ENCODE measurements at places on chromosomes 12 and 14. TPM values are rescaled to one million over a fixed set of nuclear protein-coding genes. Genes with fewer than 3 reads are reported as not detected.

Gene KRT75
- not detected for total RNA-seq

Gene CLEC1A
- 0.32 TPM for total RNA-seq

Gene CMAS
- total RNA-seq, result 27.2 TPM

Gene AREL1
- total RNA-seq, result 49.1 TPM

Gene WSCD2
- 0.13 TPM for total RNA-seq

Gene RDH12
- total RNA-seq, result not detected

Gene FGD6
- total RNA-seq, result 18.2 TPM

Gene ADAM21
- total RNA-seq, result 0.11 TPM

Gene KRT82
- not detected for total RNA-seq

Gene RIMBP2
- total RNA-seq, result 8.3 TPM

Gene TMEM63C
- total RNA-seq, result 7.7 TPM

Gene TNS2
- total RNA-seq, result 91.7 TPM

GRCh38 chr12:116483959-116484750, 75.0 kb upstream of the MAP1LC3B2 start:
- DNase-seq, result no peak

DNA sequence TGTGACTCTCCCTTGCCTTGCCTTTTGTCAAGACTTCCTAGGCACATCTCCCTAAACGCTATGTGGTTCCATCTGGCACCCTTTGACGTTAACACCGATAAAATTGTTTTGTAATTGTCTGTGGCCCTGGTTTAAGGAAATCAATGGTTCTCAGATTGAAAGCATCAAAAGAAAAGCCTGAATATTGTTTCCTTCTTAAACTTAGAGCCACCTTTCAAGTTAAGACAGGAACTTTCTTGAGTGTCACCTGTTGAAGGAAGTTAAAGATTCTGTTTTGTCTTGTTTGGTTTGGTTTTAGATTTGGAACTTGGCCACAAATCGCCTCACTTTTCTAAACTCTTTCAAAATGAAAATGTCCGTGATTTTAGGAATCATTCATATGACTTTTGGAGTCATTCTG, 14.8 kb upstream of the DNAH10 start:
- DNase-seq, result no peak

GRCh38 chr14:79658221-79658620, 553.1 kb downstream of the DIO2 start:
- no peak for DNase-seq

- DNase-seq, result no peak
Observed at GRCh38 chr12:91400271-91400670, 217.7 kb upstream of the DCN start.

GRCh38 chr14:71137536-71138447, 230.5 kb downstream of the PCNX1 start:
- DNase-seq, result no peak

DNA sequence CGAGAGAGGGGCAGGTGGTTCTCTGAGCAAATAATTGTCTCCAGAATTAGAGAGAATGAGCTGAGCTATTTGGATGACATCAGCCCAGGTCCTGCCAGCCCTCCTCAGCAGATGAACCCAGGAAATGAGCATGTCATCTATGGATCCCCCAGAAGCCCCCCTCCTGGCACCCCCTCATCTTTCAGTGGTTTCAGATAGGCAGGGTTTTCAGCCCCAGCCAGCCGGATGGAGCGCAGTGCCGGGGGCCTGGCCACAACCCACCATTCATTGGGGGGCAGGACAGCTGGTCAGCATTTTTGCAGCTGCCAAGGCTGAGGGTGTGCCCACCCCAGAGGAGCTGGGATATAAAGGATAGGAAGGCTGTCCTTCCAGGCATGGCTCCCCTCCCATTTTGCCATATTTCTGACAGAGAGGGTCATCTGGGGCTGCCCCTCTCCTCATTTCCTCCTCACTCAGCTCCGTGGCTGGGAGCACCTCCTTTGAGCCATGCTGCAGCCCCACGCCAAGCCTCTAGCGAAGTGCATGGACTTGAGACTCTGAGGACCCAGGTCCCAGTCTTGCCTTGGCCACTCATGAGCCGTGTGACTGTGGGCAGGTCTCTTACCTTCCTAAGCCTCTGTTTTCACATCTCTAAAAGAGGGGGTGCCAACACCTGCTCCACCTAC, 6.0 kb upstream of the KRT71 start:
- no peak for DNase-seq

DNA sequence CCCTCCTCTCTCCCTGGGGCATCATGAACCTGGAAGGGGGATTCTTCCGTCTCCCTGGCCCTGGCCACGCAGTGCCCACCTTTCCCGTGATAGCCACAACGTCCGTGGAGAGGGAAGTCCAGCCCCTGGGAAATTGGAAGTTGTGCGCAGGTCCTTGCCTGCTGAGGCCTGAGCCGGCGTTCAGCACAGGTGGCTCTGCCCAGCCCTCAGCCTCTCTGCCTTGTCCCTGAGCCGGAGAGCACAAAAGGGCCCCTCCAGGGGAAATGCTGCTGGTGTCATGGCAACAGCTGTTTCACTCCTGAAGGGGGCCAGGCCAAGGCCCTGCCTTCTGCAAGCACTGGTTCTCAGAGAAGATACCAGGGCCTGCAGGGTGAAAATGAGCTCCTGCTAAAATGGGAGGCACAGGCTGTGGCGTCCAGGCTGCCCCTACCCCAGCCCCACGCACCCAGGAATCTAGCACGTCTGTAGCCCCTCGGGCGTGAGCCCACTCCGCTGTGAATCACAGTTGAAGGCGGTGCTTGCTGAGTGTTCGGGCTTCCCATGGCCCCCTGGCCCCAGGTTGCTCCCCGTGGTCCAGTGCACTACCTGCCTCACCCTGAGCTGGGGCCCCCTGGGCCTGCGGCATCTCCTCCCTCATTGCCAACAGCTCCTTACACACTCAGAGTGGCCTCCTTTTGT, 149.4 kb downstream of the ADGRD1 start:
- peak; percentile 16 for DNase-seq

GRCh38 chr12:47807338-47807737, 12.4 kb downstream of the HDAC7 start:
- no peak for DNase-seq

- DNase-seq, result no peak
Observed at GRCh38 chr12:101939306-101939705, 61.9 kb downstream of the DRAM1 start.

DNA sequence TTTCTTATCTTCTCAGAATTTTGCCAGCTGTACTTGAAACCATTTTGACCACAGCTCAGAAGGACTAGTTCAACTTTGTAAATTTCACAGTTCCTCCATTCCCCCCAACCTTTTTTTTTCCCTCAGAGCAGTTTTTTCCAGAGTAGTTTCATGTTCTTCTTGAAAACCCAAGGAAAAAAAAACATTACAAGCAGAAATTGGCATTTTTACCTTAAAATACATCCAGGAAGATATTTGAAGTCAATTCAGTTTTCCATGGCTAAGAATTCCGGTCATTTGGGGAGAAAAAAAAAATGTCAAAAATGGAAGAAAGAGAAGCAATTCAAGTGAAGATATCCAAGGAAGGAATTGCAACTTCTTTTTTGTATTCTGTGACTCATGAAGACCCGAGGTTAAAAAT, 39.5 kb downstream of the SYNE2 start:
- DNase-seq, result no peak

- DNase-seq, result no peak
Observed at GRCh38 chr12:108738170-108738569, 6.9 kb upstream of the CORO1C start.

DNA sequence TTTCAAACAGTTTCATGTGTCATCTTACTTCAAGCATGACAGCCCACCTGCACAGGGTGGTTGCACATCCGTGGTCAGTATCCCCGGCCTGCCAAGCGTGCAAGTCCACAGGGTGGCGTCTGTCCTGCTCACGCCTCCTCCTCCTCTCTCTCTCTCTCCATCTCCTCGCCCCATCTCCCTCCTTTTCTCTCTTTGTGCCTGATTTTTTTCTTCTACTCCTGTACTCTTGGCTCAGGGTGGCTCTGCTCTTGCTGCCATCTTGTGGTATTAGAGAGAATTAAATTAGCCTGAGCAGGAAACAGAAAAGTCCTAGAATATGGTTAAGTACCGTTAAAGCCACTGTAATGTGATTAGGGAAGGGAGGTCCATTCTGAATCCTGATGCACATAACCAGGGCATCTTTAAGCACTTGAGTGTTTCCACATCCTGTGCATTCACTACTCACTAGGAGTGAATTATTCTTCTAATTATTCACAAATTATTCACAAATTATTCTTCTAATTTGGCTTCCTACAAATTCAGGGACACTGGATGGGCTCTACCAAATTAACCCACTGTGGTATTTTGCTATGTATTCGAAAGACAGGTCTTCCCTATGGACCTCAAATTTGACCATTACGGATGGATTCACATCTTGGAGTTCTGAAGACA, 25.5 kb upstream of the DTX1 start:
- DNase-seq, result no peak

DNA sequence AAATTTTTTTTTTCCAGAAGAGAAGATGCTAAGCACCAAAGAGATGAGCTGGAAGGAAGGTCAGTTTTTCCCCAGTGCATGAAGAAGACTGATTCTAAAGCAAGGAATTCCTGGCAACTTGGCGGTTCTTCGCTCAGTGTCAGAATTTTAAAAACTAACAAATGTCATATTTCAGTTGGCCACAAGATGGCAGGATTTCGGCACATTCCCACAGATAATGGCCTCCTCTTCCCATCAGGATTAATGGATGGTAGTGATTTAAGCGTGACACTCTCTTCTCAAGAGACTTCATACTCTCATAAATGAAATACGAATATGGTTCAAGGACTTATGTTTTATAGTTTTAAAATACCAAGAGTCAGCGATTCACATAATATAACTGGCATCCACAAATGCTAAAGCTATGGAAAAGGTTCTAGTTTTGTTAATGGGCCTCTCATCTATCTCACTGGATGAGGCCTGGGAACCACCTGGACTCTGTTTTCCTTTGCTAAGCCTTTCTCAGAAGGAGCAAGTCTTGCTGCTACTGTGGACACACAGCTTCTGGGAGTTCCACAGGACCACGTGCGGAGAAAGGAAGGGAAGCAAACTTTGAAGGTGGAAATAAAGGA, 46.1 kb upstream of the PTPRO start:
- no peak for DNase-seq

- DNase-seq, result no peak
Observed at GRCh38 chr14:61281186-61281947, at the start of gene TMEM30B. TMEM30B (minus strand) TSS chr14:61281338; CDS start chr14:61281147, 191 bp downstream.

DNA sequence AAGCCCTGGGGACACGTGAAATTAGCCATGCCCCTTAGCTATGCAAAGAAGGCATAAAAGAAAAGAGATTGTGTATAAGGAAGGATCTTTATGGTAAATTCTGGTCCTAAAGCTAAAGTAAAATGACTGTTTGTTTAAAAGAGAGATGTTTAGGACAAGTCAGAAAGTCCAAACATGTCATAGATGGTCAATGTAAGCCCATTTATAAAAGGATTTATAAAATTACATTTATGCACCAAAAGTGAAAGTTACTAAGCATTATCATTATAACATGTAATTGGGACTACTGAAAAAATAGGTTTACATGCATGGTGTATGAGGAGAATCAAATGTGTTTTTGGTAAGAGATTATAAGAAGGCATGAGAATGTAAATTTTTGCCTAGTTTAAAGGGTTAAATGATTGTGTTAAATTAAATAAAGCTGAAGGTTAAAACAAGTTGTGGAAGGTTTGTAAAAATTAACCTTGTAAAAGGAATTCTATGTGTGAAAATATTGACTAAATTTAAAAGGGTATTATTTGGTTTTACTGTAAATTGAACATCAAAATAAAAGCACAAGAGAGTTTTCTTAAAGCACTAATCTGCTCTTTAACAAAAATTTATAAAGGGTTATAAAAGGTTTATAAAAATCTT, 50.4 kb upstream of the TSPAN8 start:
- no peak for DNase-seq

- no peak for DNase-seq
Observed at GRCh38 chr12:124321556-124322270, 26.8 kb downstream of the RFLNA start.

GRCh38 chr14:90060965-90061684, 669 bp upstream of the KCNK13 start:
- DNase-seq, result no peak

- no peak for DNase-seq
Observed at GRCh38 chr14:36509069-36509917, 10.7 kb downstream of the NKX2-1 start.

GRCh38 chr14:99141236-99141635, 130.8 kb downstream of the BCL11B start:
- no peak for DNase-seq

GRCh38 chr12:26195641-26196420, 458 bp downstream of the SSPN start:
- DNase-seq, result no peak

- DNase-seq, result no peak
Observed at GRCh38 chr14:40414386-40414785, 982.2 kb upstream of the FBXO33 start.

DNA sequence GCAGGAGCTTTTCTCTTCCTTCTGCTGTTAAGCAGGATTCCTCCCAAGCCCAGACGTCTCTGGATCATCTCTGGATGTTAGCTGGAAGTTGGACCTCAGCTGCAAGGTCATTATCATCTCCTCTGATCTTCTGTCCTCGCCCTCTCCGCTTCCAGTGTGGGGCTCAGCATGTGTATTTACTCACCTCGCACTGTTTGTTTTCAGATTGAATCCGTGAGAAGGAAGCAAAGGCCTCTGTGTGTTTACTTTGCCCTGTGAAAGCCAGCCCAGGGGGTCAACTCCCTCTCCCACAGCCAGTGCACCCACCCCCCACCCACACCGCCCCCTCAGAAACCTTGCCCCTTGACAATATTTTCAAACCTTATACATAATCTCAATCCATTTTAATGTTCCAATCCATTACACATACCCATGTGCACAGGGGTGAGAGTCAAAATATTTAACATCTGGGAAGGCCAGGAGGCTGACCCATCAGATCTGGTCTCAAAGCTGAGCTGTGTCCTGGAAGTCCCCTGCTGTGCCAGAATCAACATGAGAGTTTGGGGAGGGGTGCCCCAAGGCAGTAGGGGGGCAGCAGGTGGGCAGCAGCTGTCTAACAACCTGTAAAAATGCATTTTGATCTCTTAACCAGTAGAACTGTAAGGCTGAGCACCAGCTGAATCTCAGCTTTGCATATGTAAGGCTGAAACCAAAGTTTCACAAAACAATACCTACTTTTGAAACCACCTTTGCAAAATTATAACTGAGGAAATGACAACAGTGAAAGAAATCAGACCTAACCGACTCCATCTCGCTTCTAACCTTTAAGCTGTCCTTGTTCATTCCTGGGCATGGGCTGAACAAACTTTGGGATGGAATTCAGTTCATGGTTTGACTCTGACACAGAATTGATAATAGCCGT, 157.9 kb downstream of the ZNF664 start:
- no peak for DNase-seq

DNA sequence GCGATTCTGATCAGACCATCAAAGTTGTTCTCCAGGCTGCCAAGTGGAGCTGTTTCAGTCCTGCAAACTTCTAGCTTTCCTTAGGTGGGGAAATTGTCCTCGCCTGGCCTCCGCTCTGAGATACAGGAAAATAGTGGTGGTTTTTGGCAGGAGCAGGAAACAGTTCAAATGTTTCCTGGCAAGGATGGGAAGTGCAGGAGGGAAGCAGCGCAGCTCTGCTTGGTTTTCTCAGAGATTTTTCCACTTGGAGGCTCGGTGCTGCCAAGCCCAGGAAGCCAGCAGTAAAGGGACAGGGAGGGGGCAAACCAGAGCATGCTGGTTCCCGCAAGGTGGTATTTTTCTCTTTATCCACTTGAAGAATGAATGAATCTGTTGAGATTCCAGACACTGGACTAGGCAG, 17.0 kb downstream of the TMEM63C start:
- no peak for DNase-seq

Measured in mesothelial cell of epicardium (in vitro differentiated cells).